ENCODE measurements at places on chromosomes 1 and 21. TPM values are rescaled to one million over a fixed set of nuclear protein-coding genes. Genes with fewer than 3 reads are reported as not detected.

The TCHHL1 gene
- total RNA-seq = not detected

DNA sequence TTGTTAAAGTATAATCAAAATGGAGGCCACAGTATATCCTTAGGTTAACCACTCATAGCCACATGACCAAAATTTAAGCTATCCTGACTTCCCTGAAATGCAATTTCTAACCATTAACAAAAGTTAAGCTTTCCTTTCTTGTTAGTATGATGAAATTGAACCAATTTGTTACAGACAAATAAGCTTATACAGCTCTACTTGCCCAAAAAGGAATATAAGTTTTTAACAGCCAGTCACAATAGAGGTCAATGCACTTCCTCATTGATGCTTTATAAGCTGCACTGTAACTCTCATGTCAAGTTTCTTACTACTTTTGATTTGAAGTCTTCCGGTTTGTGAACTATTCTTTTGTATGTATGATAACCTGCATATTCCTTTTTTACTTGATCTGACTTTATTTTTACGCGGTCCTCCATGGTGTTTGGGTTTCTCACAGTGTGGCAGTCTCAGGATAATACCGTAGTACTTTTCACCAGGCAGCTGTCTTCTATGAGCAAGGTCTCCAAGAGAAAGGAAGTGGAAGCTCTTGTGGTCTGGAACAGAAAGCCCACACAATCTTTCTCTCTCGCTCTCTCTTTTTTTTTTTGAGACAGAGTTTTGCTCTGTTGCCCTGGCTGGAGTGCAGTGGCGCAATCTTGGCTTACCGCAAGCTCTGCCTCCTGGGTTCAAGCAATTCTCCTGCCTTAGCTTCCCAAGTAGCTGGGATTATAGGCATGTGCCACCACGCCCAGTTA lies 331.6 kb downstream of the SRGAP2C start:
- no peak for DNase-seq
- H3K36me3 ChIP-seq = no peaks in the 10 kb centered on the region
- H3K4me1 ChIP-seq = no peaks in the 10 kb centered on the region
- H3K27me3 ChIP-seq = no peaks in the 10 kb centered on the region
- no peak overlapping the region for H3K4me3 ChIP-seq

The MYBPH gene
- total RNA-seq = not detected

- H3K4me1 ChIP-seq = peaks cover 82% of the 10 kb centered on the region
- H3K4me3 ChIP-seq = no peak overlapping the region
- H3K36me3 ChIP-seq = peaks cover 3% of the 10 kb centered on the region
- peak overlapping the region; percentile 89 for H3K27ac ChIP-seq
- peak; percentile 75 for DNase-seq
These were observed 43.1 kb downstream of the PBX1 start for GRCh38 chr1:164602101-164602422.

The FNDC5 gene
- total RNA-seq = 0.82 TPM

The SPATA6 gene
- 11.7 TPM for total RNA-seq

DNA sequence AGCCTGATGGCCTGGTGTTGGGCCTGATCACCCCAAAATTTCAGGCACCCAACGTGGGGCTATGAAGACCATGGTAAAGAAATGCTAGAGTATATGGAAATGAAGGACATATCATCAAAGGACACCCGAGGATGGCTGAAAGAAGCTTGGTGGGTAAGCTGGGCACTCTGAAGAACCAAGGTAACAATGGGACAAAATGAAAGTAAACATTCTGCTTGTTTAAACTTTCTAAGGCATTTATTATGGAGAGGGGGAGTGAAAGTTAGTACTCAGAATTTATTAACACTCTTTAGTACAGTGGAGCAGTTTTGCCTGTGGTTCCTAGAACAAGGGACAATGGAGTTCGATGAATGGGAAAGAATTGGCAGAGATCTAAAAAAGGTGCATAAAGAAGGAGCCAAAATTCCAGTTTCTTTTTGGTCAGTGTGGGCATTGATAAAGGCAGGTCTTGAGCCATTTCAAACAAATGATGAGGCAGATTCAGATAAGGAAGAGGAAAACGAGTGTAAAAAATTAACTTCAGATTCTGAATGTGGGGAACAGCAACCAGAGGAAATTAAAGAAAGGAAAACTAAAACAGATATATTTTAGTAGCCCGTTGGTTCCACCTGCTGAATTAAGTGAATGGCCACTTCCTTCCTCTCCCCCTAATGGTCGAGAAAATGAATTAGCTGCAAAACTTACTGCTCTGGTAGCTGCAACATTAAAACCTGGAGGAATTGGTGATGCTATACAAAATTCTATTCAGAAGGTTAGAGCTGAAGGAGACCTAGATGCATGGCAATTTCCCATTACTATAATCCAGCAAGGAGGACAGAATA lies 8.4 kb upstream of the PM20D1 start:
- DNase-seq = no peak
- peak overlapping the region; percentile 65 for H3K27ac ChIP-seq
- peaks cover 15% of the 10 kb centered on the region for H3K4me1 ChIP-seq

The DSTYK gene
- total RNA-seq = 9.0 TPM

GRCh38 chr1:53781654-53782053 lies 42.7 kb upstream of the GLIS1 start:
- H3K4me1 ChIP-seq = no peaks in the 10 kb centered on the region
- no peak for DNase-seq
- H3K4me3 ChIP-seq = no peak overlapping the region
- no peaks in the 10 kb centered on the region for H3K36me3 ChIP-seq
- H3K27ac ChIP-seq = no peak overlapping the region

- H3K36me3 ChIP-seq = no peaks in the 10 kb centered on the region
- DNase-seq = no peak
- H3K4me1 ChIP-seq = peaks cover 40% of the 10 kb centered on the region
- no peak overlapping the region for H3K4me3 ChIP-seq
These were observed 29.1 kb downstream of the THRAP3 start for GRCh38 chr1:36253161-36253862.

DNA sequence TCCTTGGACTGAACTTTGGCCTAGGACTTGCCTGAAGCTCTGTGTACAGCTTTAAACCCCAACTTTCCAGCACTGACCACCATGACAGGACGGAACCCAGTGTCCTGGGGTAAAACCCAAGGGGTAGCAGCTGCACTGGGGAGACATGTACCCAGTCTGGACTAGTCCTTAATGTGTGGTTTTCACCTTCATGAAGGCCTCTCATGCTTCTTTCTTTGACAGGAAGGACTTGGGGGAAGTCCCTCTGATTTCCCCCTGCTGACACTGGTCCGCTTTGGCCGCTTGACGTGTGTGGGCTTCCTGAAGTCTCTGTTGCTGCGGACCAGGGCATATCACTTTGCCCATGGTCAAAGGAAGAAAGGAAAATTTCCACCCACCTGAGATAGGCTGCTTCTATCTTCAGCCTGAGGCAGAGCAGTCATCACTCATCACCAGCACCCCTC lies 66.3 kb upstream of the PRDX6 start:
- no peaks in the 10 kb centered on the region for H3K4me1 ChIP-seq
- no peaks in the 10 kb centered on the region for H3K27me3 ChIP-seq
- no peak overlapping the region for H3K27ac ChIP-seq

DNA sequence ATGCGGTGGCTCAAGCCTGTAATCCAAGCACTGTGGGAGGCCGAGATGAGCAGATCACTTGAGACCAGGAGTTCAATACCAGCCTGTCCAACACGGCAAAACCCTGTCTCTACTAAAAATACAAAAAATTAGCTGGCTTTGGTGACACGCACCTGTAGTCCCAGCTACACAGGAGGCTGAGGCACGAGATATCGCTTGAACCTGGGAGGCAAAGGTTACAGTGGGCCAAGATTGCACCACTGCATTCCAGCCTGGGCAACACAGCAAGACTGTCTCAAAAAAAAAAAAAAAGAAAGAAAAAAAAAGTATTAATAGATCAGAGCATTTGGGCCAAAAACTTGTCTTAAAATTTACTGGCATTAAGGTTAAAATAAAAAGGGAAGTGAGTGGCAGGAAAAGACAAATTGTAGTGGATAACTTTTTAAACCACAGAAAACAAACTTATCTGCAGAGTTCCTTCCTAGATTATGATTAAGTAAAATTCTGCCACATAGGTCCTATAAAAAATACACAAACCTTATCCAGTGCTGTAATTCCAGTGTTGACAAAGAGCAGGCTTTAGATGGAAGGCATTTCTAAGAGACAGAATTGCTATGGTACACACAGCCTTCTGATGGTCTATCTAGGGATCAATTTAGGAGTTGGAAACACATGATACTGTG lies 53.3 kb downstream of the EIF4G3 start:
- H3K4me3 ChIP-seq = no peak overlapping the region
- no peaks in the 10 kb centered on the region for H3K4me1 ChIP-seq
- no peak overlapping the region for H3K27ac ChIP-seq
- no peaks in the 10 kb centered on the region for H3K36me3 ChIP-seq
- DNase-seq = no peak

DNA sequence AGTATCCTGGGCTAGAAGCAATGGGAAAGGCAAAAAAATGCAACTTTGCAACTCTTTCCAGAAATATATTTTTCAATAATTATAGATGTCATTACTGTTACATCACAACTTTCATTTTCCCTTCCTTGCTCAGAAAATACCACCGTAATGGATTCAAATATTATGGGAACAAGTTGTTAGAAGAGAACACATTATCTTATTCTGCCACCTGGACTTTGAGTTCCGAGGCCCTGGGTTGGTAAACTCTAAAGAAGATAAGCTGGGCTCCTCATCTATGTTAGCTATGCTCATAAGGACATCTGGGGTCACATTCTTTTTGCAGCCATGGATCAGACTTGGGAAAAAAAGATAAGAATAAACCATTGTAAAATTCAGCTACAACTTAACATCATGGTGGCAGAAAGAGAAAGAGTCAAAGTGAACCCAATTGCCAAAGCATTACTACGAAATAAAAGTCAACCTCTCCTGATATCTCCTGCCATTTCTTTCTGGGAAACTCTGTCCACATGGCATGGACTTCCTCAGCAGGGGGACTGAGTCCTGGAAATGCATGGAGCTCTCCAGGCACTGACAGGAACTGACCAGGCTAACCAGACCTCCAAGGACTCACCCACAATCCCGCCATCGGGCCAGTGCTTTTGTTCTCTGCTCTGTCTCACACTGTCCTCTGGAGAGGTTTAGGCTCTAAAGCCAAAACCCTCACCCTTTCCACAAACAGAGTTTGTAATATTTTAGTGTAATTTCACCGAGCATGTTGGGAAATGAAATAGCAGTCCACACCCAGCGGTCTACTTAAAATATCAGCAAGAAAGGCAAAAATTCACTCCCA lies 499.1 kb upstream of the RUNX1 start:
- H3K27me3 ChIP-seq = no peaks in the 10 kb centered on the region
- no peaks in the 10 kb centered on the region for H3K36me3 ChIP-seq
- H3K27ac ChIP-seq = no peak overlapping the region
- H3K4me1 ChIP-seq = no peaks in the 10 kb centered on the region
- no peak overlapping the region for H3K4me3 ChIP-seq

DNA sequence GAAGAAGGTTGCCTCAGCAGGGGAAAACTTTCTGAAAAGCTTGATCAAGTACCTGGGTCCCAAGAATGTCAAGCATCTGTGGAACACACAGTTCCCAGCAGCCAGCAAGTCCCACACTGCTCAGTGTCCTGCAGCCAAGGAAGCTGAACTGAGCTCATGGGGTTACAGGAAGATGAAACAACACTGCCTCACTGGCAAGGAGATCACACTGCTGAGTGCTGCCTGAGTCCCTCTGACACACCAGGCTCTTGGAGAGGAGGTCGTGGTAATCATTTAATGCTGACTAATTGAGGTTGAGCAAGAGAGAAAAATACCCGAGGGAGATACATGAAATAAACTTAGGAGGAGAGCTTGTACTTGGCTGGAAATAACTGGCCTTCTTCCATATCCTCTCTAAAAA lies 75.2 kb downstream of the MPZL1 start:
- no peak overlapping the region for H3K27ac ChIP-seq
- no peak overlapping the region for H3K4me3 ChIP-seq

The ZNF697 gene
- 2.0 TPM for total RNA-seq

The TMEM61 gene
- total RNA-seq = 2.0 TPM

DNA sequence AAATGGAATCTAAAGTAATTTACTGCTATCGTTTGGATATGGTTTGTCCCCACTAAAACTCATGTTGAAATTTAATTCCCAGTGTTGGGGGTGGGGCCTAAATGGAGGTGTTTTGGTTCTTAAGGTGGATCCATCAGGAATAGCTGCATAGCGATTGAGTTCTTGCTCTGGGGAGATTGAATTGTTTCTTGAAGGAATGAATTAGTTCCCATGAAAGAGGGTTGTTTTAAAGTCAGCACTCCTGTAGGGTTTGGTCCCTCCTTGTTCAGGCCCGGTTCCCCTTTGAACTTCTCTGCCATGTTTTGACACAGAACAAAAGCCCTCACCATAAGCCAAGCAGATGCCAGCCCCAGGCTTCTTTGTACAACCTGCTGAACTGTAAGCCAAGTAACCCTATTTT lies 170.9 kb downstream of the COL11A1 start:
- DNase-seq = no peak
- no peak overlapping the region for H3K27ac ChIP-seq
- no peaks in the 10 kb centered on the region for H3K4me1 ChIP-seq
- no peaks in the 10 kb centered on the region for H3K27me3 ChIP-seq

The LORICRIN gene
- not detected for total RNA-seq

DNA sequence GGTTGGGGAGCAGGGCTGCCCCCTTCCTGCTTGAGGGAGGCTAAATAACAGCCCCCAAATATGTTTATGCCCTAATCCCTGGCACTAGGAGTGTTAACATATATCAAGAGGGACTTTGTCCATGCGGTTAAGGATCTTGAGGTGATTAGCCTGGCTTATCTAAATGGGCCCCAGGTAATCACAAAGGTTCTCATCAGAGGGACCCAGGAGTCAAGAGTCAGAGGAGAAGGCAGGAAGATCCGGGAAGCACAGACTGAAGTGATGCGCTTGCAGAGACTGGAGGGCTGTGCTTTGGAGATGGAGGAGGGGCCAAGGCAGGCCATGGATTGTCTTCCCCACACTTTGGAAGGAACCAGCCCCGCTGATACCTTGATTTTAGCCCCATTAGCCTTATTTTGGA lies 86.4 kb downstream of the IER5 start:
- no peaks in the 10 kb centered on the region for H3K27me3 ChIP-seq
- no peaks in the 10 kb centered on the region for H3K36me3 ChIP-seq
- no peak overlapping the region for H3K27ac ChIP-seq

The TFF2 gene
- total RNA-seq = 1.7 TPM

- no peaks in the 10 kb centered on the region for H3K36me3 ChIP-seq
- no peak for DNase-seq
- H3K27ac ChIP-seq = no peak overlapping the region
These were observed 200.9 kb downstream of the PLPP3 start for GRCh38 chr1:56378341-56379070.

The ETV3L gene
- total RNA-seq = not detected

DNA sequence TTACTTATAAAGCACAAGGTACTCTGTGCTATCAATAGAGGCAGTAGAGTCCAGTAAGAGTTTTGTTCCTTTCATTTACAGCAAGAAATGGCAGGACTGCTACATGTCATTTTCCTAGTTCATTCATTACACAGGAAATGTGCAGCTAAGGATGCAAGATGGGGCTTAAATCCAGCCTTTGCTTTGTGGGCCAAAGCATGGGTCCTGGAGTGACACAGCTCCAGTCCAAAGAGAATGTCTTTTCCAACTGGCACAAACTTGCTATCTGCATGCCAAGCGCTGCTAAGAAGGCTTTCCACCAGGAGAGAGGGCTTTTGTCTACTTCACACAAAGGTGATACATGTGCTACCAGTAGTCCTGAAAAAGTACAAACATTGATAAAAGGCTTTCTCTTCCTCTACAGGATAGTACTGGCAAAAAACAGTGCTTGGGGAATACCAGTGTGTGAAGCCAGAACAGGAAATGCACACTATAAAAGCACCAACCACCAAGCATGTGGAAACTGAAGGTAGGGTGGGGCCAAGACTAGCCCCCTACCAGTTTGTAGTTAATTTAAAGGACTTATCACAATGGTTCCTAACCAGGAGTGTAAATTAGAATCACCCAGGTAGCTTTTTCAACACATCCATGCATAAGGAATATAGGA lies 68.7 kb downstream of the ARID4B start:
- no peaks in the 10 kb centered on the region for H3K36me3 ChIP-seq
- DNase-seq = peak; percentile 49
- H3K27me3 ChIP-seq = no peaks in the 10 kb centered on the region
- no peak overlapping the region for H3K27ac ChIP-seq
- peaks cover 21% of the 10 kb centered on the region for H3K4me1 ChIP-seq

All from pancreas (tissue), 10 donors.